ENCODE measurements at places on chromosomes 13 and 19.
A peak's percentile ranks its signal among the peaks of the same experiment; 100 is the strongest.

GRCh38 chr19:52535771-52536447, 8.4 kb downstream of the ZNF808 start:
- peak; percentile 87 for DNase-seq

GRCh38 chr13:30877335-30877734, 28.7 kb upstream of the MEDAG start:
- DNase-seq: no peak

DNA sequence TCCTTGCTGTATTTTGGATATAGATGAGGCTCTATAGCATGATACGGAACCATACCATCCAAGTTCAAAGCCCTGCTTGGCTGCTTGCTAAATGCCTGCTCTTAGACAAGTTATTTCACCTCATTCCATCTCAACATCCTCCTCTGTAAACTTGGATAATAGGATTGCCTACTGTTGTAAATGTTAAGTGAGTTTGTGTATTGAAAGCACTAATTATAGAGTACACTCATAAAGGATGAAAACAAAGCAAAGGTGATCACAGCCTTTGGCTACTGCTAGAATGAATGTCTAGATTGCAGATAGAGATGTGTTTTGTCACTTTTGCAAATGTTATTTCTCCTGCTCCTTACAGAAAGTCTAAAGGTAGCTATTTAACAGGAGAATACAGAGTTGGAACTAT, 34.3 kb upstream of the STARD13 start:
- no peak for DNase-seq

GRCh38 chr13:66655847-66656454, 574.2 kb downstream of the PCDH9 start:
- DNase-seq: no peak

- DNase-seq: no peak
Measured at GRCh38 chr19:27691991-27692390, 1521.0 kb downstream of the UQCRFS1 start.

GRCh38 chr13:93670866-93671265, 444.3 kb downstream of the GPC6 start:
- no peak for DNase-seq

GRCh38 chr13:96172066-96172465, 82.2 kb downstream of the HS6ST3 start:
- no peak for DNase-seq

DNA sequence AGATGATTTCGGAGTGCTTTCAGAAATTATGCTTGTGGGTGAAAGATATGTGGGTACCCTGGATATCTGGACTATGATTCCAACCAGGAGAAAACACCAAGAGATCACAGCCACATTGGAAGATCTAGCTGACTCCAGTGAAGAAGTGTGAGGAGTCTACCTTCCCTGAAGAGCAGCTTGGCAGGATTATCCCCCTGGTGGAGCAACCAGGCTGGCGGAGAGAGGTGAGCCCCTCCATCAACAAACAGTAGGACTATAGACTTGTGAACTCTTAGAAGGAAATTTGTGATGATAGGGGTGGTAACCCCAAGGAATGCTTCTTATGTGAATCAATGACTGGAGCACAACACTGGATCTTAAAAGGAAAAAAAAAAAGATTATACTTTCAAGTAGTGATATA, 47.8 kb upstream of the DIAPH3 start:
- no peak for DNase-seq

DNA sequence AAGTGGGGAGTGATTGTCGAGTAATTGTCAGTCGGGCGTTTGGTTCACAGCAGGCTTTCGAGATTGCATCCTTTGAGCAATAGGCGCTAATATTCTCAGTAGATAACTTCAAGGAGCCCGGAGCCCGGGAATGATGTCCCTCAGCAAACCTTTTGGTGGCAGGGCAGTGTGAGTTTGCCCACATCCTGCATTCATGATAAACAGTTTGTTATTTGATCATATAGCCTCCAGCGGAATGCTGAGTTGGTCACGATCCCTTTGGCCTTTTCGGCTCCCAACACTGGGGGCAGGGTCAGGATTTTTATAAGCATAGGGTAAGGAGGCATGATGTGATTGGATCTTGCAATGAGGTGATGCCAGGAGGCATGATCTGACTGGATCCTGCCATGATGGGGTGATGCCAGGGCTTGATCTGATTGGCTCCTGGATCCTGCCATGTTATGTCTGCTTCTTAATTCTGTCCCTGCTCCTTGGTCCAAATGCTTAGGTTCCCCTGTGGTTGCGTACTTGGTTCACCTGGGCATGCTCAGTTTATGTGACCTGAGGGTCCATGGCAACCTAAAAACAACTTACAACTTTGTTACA, 38.2 kb upstream of the IGSF23 start:
- DNase-seq: no peak

- DNase-seq: no peak
Measured at GRCh38 chr19:8601796-8602195, 8.7 kb downstream of the ADAMTS10 start.

- no peak for DNase-seq
Measured at GRCh38 chr19:29672933-29673336, 7.7 kb downstream of the PLEKHF1 start.

GRCh38 chr13:111017755-111018459, 97.2 kb upstream of the ARHGEF7 start:
- no peak for DNase-seq

DNA sequence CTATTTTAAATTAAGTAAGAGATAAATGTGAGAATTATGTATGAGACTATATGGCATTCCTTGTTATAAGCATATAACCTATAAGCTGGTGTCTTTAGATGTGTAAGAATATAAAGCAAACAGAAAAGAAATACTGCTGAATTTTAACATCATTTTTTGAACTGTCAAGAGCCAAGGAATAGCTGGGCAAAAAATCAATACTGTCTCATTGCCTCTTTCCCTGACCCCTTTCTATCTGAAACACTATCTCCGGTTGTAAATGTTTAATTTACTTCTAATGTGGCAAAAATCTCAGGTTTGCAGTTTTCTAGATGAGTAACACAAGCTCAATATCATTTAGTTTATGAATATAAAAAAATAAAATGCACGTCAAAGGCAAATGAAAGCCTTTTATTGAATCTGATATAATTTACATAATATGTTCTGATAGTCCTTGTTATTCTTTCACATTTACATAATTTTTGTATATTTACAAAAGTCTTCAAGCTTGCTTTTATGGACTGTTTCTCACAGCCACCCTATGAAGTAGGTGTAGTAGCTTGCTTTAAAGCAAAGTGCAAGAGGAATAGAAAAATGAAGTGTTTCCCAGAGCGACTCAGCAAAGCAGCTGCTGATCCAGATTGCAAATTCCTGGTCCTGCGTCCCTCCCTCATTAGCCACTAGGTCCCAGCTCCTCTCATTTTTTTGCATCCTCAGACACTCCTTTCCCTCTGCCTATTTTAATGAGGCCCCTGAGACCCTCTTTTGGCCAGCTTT, 188.2 kb upstream of the RFC3 start:
- DNase-seq: no peak

GRCh38 chr19:12933287-12934072, at the start of gene FARSA:
Gene FARSA, minus strand, starts transcription at chr19:12933711. Its CDS starts 15 bp downstream, at chr19:12933696.
- peak; percentile 95 for DNase-seq

DNA sequence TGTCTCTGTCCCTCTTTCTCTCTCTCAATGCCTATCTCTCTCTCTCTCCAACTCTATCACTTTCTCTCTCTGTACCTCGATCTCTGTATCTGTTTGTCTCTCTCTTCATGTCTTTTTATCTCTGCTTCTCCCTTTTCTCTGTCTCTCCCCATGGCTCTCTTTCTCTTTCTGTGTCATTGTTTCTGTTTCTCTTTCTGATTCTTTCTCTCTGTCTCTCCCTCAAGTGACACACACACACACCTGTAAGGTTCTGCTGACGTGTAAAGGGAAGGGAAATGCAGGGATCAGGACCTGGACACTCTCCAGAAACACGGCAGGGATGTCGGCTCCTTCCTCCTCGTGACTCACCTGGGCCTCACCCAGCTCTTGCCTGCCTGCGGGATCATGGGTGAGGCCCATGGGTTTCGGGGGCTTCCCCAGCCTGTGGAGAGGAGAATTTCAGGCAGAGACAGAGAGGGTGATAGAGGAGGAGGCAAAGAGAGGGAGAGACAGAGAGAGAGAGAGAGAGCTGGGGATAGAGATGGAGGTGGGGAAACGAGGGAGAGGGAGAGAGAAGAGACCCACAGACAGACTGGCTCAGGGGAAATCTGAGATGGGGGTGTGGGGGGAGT, 5.4 kb upstream of the PLAUR start:
- no peak for DNase-seq

GRCh38 chr19:29079356-29080032, 133.5 kb downstream of the UQCRFS1 start:
- no peak for DNase-seq

- DNase-seq: no peak
Measured at GRCh38 chr19:6705931-6706632, 14.4 kb downstream of the C3 start.

DNA sequence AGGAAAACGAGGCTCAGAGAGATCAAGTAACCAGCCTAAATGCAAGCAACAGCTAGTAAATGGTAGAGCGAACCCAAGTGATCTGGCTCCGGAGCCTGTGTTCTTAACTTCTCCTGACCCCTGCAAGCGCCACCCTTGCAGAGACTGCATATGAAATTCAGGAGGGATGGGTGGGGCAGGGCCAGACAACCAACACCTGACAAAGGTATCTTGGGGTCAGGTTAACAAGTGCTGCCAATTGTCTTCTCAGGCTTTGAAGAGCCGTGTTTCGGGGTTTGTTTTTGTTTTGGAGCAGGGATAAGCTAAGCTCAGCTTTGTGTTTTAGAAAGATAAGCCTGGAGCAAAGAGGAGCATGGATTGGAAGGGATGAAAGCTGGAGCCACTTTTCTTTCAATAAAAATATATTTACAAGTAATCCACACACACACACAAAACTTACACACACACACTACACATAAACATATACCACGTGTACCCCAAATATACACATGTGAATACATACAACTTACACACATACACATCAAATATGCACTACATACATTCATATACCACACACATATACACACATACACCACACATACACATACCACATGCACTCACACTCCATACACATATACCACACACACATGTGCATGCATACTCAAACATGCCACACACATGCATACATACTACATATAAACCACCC, 722.0 kb downstream of the DIAPH3 start:
- DNase-seq: no peak

GRCh38 chr19:18233224-18233825, 7.1 kb upstream of the PDE4C start:
- DNase-seq: peak; percentile 41

GRCh38 chr19:43755256-43755801, 567 bp upstream of the SMG9 start:
- peak; percentile 93 for DNase-seq

- DNase-seq: no peak
Measured at GRCh38 chr13:111007209-111007608, 92.3 kb upstream of the ANKRD10 start.

DNA sequence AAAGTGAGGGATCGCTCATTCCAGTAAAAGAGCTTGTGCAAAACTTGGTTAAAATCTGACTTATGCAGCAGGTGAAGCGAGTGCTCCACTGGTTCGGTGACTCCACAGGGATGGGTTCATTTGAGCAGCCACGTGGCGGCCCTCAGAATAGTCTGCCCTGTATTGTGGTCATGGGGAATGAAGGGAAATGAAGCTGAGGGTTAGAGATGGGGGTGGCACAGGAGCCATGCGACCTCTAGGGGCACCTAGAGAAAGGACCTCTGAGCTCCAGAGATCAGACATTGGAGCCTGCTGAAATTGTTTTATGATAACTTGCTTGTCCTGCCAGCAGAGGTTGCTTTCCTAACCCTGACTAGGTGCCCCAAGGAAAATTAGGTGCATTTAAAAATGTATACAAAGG, 26.6 kb downstream of the CBY2 start:
- DNase-seq: no peak

DNA sequence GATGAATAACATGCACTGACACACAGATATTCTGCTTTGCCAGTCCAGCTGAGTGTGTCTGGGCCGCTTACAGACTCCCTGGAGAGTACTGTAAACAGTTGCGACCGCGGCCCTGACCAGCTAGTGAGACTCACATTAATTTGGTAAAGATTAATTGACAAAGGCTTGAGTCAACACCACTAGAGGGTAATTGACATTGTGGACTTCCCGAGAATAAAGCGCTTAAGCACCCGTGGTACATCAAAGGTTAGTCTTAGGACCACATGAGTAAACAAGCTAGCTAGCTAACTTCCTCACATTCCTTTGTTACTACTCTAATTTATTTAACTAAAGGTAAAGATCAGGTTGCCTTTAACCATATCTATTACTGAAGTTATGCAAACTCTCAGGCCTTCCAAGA, 624.4 kb upstream of the ARGLU1 start:
- DNase-seq: peak; percentile 54

DNA sequence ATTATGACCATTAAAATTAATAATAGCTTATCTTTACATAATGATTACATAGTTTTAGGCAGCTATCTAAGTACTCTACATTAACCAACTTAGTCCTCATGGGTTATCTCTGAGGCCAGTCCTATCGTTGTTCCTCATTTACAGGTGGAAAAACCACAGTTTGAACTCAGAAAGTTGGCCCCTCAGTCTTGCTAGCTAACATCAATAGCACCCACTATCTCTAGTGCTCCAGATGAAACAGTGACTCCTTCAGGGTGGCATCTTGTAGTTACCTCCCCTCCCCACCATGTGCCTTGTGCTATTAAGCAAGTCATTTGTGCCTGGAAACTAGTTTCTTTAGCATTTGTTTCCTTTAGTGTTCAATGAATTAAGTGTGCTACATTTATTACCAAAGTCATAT, 1086.7 kb downstream of the EFNB2 start:
- no peak for DNase-seq

DNA sequence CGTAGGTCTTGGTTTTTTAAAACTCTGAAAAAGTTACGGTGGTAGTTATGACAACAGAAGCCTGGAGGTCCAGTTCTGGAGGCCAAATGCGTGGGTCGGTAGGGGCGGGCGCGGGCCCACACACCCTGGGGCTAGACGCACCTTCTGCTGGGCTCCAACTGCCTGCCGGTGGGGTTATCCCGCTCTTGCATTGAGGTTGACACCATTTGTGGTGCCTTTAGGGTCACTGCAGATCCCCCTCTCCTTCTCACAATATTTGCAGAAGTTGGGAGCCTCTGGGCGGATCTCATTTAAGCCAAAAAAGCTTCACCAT, 81.6 kb downstream of the CHST8 start:
- peak; percentile 65 for DNase-seq

DNA sequence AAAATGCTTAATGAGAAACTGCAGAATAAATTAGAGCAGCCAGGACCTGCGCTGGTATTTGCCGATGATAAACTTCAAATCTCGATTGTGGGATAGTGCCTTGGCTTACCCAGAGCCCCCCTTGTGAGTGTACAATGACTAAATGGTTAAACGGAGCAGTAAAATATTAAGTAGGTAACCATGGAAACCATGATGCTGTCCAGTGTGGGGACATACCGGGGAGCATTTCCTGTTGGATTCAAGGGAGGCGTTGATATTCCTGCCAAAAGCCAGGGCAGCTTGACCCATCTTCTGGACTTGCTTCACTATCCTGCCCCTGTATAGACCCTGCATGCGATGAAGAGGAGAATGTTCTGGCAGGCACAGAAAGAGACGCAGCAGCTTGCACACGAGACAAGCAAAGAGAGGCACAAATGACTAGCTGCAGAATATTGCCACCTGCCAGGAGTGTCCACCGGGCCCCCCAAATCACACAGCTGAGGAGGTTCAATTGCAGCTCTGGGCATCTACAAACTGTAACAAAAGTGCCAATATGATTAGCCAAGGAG, 255.3 kb upstream of the TSHZ3 start:
- DNase-seq: no peak

- DNase-seq: no peak
Measured at GRCh38 chr13:113746143-113746525, 12.9 kb upstream of the TMEM255B start.
